Lung (tissue), 17 donors: ENCODE measurements at places on chromosomes 5 and 9. TPM values are rescaled to one million over a fixed set of nuclear protein-coding genes. Genes with fewer than 3 reads are reported as not detected.

DNA sequence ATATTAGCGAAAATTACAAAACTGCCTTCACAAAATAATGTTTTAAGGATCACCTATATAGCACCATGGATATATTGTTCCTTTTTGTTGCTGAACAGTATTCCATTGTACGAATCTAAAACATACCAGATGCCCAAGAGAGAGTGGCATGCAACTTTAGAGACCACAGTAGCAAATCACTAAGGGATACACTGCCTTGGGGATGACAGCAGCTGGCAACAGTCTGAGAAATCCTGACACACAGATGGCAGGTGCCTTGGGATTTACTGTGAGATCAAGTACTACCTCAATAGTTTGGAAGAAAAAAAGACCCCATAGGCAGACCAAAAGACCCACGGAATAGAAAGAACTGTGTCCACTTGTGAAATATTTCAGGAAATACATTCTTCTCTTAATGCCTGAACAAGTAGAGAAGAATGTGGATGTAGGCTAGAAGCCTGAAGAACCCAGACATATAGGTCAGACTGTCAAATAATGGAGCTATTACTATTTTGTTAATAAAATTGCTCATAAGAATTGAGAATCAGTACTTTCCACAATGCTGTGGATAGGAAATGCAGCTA lies 53.4 kb downstream of the PLPP1 start:
- no peak for DNase-seq

SPATA6L gene
- 18.2 TPM for total RNA-seq

DNA sequence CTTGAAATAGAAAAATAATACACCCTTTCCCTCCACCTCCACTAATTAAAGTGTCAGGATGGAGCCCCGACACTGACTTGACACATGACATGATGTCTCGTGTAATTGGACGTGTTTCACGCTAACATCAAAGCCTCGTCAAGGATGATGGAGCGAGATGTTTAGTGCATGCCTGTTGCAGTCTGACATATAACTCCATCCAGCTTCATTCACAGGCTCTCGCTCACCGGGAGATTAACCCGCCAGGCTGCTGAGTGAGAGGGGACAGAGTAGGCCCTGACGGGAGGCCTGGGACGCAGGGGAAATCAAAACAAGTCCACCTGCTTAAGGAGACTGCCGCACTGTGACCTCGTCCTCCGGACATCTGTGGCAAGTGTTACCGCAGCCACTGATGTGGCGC lies 263.5 kb downstream of the SLIT3 start:
- DNase-seq: no peak

GRCh38 chr9:126341902-126342301 lies 15.3 kb downstream of the MVB12B start:
- DNase-seq: peak; percentile 51

- no peak for DNase-seq
Measured at GRCh38 chr5:1011741-1012312, 3.2 kb downstream of the NKD2 start.

PAPPA gene
- total RNA-seq: 6.7 TPM

- DNase-seq: no peak
Measured at GRCh38 chr5:43227655-43228054, 35.6 kb downstream of the NIM1K start.

GRCh38 chr5:124546643-124547042 lies 199.8 kb downstream of the ZNF608 start:
- peak; percentile 61 for DNase-seq

KCNV2 gene
- not detected for total RNA-seq

- no peak for DNase-seq
Measured at GRCh38 chr5:80754900-80755299, 100.1 kb upstream of the DHFR start.

GRCh38 chr9:659286-659685 lies 182.2 kb upstream of the DMRT1 start:
- no peak for DNase-seq

- DNase-seq: peak; percentile 81
Measured at GRCh38 chr5:105953616-105954015, 1717.1 kb downstream of the EFNA5 start.

DNA sequence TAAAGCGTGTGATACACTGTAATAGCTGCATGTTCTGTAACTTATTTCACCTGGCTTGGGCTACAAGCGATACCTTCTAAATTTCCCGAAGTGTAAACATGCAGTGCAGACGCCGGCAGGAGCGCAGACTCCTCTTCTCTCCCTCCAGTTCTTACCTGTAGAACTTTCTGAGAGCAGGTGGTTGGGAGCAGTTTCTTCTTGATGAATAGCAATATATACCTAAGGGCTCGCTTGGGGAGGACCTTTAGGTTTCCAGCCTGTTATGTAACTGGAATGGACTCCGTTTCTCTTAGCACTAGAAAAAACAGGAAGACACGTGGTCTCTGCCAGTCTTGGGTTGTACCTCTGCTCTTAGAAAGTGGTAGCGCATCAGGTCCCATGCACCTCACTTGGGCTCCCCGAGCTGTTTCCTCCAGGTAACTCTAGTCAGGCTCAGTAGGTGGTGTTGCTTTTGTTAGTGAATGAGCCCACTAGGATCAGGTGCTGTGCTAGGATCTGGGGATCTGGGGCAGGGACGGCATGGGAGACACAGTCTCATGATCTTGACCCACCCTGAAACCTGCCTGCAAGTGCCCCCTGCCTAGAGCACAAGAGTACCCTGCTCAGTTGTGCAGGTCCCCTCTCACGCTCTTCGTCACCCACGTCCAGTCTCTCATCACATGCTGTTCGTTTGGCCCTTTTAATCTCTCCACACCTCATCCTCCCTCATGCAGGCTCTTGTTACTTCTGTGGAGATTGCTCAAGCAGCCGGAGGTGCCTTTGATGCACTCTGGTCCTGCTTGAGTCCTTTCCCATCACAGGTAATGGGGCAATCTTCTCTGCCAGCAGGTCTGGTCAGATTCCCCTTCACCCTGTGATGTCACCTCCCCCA lies 2.8 kb downstream of the TENT4A start:
- no peak for DNase-seq

GPRIN1 gene
- total RNA-seq: 0.97 TPM

DNA sequence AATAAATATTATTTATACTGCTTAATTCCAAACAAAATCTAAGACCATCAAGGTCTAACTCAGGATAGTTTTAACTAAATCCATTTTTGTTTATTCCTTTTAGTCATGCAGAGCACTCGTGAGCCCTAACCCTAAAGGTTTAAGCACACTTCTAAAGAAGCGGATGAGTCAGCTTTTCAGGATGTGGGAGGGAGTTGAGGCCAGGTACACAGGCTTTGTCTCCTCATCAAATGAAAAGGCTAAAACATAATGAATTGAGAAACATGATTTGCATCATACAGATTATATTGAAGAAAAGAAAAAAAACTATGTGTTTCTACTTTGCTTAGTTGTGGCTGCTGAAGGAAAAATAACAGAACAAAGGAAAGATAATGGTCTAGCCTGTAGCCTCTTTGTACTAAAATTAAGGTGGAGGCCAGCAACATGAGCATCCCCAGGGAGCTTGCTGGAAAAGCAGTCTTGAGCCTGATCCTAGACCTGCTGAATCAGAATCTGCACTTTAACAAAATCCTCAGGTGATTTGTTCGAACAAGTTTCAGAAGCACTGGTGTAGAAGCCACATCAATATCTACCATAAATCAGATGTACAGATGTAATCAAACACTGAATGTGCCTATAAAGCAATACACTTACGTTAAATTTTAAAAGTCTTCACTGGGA lies 21.1 kb upstream of the ISCA1 start:
- DNase-seq: no peak

ERGIC1 gene
- 215 TPM for total RNA-seq

SLC34A3 gene
- total RNA-seq: 0.65 TPM

DNA sequence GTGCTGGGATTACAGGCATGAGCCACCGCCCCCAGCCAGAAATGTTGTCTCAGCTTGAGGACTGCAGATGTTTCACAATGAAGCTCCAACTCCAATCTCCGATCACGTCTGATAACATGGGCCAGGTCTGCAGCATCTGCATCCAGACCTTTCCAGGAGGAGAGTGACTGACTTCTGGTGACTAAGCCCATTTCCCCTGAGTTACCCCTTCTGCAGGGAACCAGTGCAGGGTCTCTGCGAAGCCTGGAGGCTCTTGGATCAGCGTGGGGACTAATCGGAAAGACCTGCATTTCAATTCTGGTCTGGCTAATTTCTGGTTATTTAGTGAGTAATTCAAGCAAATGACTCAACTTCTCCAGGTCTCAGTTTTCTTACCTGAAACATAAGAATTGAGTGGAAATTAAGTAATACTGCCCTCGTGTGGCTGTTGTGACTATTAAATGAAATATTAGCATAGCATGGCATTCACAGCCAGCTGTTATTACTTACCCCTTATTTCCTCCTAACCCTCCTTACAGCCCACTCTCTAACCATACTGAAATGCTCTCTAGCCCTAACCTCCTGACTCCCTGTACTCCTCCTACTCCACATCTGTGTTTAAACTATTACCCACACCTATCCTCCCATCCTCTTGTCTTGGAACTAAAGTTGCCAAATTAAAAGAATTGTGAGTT lies 2.2 kb upstream of the GNPDA1 start:
- DNase-seq: peak; percentile 62

GRCh38 chr5:44178414-44178813 lies 210.8 kb downstream of the FGF10 start:
- no peak for DNase-seq

DNA sequence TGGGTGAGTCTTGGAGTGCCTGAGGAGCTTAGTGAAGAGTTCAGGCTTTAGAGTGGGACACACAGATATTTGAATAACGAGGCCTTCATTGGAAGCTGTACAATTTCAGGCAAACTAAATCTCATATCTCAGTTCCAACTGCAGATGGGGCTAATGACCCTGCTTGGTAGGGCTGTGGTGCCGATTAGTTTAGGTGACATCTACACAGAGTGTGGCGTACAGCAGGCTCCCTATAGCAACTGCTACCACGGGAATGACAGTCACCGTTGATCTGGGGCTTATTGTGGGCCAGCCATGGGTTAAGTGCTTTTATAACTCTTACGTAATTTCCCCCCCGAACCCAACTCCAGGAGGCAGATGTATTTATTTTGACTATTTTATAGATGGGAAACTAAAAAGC lies 70.8 kb downstream of the FAT2 start:
- no peak for DNase-seq

GRCh38 chr9:97504381-97505216 lies 3.1 kb downstream of the TMOD1 start:
- DNase-seq: no peak

- no peak for DNase-seq
Measured at GRCh38 chr5:6545770-6546690, 86.8 kb downstream of the NSUN2 start.

GRCh38 chr9:23771746-23772384 lies 54.2 kb downstream of the ELAVL2 start:
- DNase-seq: no peak

IL4 gene
- total RNA-seq: not detected

OTP gene
- total RNA-seq: not detected

GRCh38 chr5:137611011-137611580 lies 112.0 kb upstream of the SPOCK1 start:
- no peak for DNase-seq

DNA sequence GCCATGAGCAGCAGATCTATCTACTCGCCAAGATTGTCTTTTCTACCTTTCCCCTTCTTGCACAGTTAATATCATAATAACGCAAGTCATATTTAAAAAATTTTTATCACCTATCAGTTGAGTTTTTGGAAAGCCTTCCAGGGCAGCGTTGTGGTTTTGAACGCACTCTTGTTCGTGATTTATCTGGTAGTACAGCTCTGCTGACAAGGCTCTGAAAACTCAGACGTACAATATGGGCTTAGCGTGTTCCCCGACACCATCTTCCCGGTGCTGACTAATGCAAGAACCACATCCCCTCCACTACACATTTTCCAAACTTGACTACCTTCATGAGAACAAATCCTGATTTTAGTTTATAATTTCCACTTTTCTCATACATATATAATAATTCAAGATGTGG lies 1.6 kb upstream of the NFIL3 start:
- DNase-seq: no peak

- no peak for DNase-seq
Measured at GRCh38 chr9:92187989-92188714, 72.9 kb upstream of the SPTLC1 start.

GRCh38 chr5:82338771-82339373 lies 60.7 kb upstream of the RPS23 start:
- DNase-seq: no peak

GRCh38 chr5:6436715-6437331 lies 11.8 kb upstream of the UBE2QL1 start:
- no peak for DNase-seq

PCDHB9 gene
- total RNA-seq: 3.1 TPM

DNA sequence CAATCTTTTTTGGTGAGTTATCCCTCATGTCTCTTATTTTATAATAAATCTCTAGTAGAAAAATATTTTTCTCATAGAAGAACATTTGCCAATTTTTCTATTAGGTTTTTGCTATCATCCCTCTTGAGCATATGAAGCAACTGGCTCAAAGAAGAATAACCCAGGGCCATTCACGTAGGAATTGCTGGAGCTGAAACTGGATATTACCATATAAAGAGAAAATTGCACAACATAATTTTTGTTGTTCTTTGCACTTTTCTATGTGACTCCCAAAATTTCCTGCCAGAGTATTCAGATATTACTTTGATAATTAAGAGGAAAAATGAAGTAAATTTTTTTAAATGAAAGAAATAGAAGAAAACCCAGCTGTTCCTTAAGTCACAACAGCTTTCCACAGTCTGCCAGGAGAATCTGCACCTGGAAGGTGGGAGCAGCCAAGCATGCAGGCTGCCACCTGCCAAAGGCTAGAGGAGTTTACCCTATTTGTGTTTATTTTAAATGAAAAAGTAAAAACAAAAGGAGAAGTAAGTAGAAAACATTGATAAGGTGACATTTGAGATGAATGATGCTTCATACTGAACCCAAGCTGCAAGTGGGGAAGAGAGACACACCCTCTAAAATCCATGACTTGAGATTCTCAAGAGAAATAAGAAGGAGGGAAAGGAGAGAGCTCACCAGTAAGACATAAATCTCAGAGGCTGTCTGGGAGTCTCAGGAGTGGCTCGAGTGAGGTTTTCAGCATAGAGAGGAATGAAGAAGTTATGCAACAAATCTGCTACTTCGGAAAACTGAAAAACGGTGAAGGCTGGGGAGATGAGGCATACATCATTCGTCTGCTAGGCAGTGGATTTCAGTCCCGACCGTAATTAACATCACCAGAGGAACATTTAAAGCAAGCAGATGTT lies 31.5 kb upstream of the FREM1 start:
- DNase-seq: no peak

DNA sequence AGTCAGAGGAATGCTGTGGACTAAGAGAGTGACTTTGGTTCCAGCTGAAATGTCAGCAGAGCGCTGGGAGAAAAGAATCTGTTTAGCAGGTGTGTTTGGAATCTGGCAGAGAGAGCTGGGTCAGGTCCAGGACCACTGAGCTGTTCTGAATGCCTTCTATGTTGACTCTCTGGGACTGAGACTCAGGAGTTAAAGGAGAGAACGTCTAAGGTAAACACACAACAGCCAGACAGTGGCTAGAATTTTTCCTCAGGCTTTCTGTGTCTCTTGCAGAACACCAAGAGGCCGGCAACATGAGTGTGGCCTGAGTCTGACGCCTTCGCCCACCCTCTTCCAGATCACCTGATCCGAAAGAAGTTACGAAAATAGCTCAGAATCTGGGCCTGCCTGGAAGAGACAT lies 107.2 kb upstream of the ZNF462 start:
- DNase-seq: no peak

SURF2 gene
- total RNA-seq: 30.3 TPM
